ENCODE measurements at places on chromosomes 2 and 18. TPM values are rescaled to one million over a fixed set of nuclear protein-coding genes. Genes with fewer than 3 reads are reported as not detected.

The VWA3B gene
- polyA plus RNA-seq: 5.9 TPM

The CXCR2 gene
- 0.26 TPM for polyA plus RNA-seq

The OTOS gene
- polyA plus RNA-seq: not detected

The EHD3 gene
- polyA plus RNA-seq: 27.7 TPM

The ANTXR1 gene
- 47.5 TPM for polyA plus RNA-seq

The VSNL1 gene
- 423 TPM for polyA plus RNA-seq

The ZNF521 gene
- 54.8 TPM for polyA plus RNA-seq

The TRAF3IP1 gene
- polyA plus RNA-seq: 17.2 TPM

The DSC3 gene
- polyA plus RNA-seq: 0.05 TPM

The GTF2A1L gene
- 2.0 TPM for polyA plus RNA-seq

The MDH1B gene
- polyA plus RNA-seq: 6.2 TPM

The GDF7 gene
- polyA plus RNA-seq: 1.4 TPM

The SERPINB12 gene
- not detected for polyA plus RNA-seq

The BMP10 gene
- polyA plus RNA-seq: not detected

The SATB2 gene
- 7.5 TPM for polyA plus RNA-seq

The ABCG5 gene
- polyA plus RNA-seq: 0.38 TPM

The SKA1 gene
- polyA plus RNA-seq: 3.7 TPM

The SPP2 gene
- polyA plus RNA-seq: 0.51 TPM

The KRTCAP3 gene
- 2.6 TPM for polyA plus RNA-seq

The CLEC4F gene
- not detected for polyA plus RNA-seq

The SMARCAL1 gene
- polyA plus RNA-seq: 18.0 TPM

The VAMP8 gene
- 13.9 TPM for polyA plus RNA-seq

The CAPN10 gene
- polyA plus RNA-seq: 50.8 TPM

The B3GNT7 gene
- polyA plus RNA-seq: 12.4 TPM

The CAPN14 gene
- 0.63 TPM for polyA plus RNA-seq

The DNAH7 gene
- polyA plus RNA-seq: 16.1 TPM

The FOXI3 gene
- 0.26 TPM for polyA plus RNA-seq

The CASP8 gene
- 6.9 TPM for polyA plus RNA-seq

The STAT4 gene
- 7.4 TPM for polyA plus RNA-seq

The WDPCP gene
- polyA plus RNA-seq: 10.1 TPM

The DAW1 gene
- 10.7 TPM for polyA plus RNA-seq

The ALPI gene
- polyA plus RNA-seq: not detected

The DSG1 gene
- polyA plus RNA-seq: not detected

The TMEM169 gene
- 21.1 TPM for polyA plus RNA-seq

The PCARE gene
- not detected for polyA plus RNA-seq

The SH3RF3 gene
- polyA plus RNA-seq: 10.4 TPM

The NAT8 gene
- polyA plus RNA-seq: 1.00 TPM

The CCDC74A gene
- 21.4 TPM for polyA plus RNA-seq

The NLRC4 gene
- polyA plus RNA-seq: 1.0 TPM

The GALNT3 gene
- 12.4 TPM for polyA plus RNA-seq

The CTLA4 gene
- 0.24 TPM for polyA plus RNA-seq

The SLC9A2 gene
- 1.5 TPM for polyA plus RNA-seq

Measured in spinal cord (tissue), 10 donors.